ENCODE measurements at places on chromosomes 7 and 10.
A peak's percentile ranks its signal among the peaks of the same experiment; 100 is the strongest.

- DNase-seq: no peak
Measured at GRCh38 chr10:110353244-110354119, 48.8 kb upstream of the SMNDC1 start.

- DNase-seq: no peak
Measured at GRCh38 chr10:66777665-66778064, 148.2 kb upstream of the LRRTM3 start.

DNA sequence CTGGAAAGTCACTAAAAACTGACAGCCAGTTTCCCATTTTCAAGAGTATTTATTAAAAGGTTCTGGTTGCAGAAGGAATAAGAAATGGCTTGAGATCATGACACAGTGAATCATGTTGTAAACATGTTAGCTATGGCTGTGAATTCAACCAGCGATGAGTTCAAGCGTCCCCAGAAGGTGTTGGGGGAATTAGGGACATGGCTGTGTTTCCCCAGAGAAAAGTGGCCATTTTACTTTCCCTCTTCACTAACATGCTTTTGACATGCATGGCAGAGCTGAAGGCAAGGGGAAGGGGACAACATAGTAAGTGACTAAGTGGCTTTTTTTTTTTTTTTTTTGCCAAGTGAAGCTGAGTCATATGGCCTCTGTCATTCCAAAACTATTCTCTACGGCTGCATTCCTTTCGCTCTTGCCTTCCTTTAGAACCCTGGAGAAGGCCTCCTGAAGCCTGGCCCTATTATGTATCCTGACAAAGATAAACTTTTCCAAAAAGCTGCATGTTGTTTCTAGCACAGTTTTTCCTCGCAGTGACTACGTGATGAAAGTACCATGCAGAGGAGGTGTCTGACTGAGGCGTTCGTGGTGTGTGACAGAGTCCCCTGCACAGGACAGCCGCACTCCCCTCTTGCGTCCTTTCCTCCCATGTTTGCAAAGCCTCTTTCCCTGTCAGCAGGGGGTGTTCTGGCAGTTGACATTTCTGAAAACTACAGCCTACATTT is 46.9 kb downstream of the EGFR start:
- DNase-seq: no peak

DNA sequence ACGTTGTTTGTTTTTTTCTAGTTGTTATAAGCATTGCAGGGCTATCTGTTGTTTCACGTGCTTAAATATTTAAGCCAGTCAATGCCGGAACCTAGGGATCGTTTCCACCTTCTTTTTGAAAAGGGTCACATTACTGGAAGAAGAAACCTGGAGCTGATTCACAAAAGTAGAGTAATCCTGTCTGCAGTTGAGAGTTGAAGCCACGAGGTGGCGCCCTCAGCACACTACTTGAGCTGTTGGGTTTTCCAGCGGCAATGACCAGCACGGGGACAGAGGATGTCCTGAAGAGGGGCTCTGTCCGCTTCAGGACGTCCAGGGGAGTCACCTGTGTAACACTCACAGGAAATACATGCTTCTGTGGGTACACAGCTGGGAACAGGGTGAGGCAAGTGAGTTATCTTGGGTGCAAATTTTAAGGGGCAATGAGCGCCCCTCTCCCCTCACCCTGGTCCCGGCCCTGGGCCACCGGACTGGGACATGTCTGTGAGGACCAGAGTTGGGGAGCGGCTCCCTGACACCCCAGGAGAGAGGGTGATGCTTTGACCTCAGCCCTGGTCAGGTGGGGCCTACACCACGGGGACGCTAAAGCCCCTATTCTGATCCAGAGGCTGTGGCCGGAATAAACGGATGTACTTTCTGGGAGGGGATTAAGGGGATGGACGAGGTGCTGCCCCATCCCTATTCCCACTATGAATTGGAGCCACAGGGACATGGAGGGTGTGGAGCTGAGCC is 26.3 kb upstream of the WDFY4 start:
- peak; percentile 25 for DNase-seq

DNA sequence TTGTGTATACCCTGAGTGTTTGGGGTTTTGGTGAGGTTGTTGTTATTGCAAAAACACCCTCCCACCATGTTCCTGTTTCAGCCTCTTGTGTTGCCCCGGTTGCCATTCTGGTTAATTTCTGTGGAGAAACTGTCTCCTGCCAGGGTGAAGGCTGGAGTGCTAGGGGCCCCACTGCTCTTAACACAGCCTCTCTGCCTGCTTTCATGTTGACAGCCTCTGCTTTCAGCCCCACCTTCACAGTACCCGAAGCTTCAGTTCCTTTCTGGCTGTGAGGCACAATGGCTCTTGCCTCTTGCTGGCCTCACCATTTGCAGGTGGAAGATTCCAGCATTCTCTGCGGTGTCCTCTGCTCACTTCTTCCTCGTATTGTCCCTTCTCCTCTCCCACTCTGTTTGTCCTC is 19.2 kb downstream of the SLC18A2 start:
- no peak for DNase-seq

- no peak for DNase-seq
Measured at GRCh38 chr10:74511051-74511450, 315.3 kb upstream of the KAT6B start.

DNA sequence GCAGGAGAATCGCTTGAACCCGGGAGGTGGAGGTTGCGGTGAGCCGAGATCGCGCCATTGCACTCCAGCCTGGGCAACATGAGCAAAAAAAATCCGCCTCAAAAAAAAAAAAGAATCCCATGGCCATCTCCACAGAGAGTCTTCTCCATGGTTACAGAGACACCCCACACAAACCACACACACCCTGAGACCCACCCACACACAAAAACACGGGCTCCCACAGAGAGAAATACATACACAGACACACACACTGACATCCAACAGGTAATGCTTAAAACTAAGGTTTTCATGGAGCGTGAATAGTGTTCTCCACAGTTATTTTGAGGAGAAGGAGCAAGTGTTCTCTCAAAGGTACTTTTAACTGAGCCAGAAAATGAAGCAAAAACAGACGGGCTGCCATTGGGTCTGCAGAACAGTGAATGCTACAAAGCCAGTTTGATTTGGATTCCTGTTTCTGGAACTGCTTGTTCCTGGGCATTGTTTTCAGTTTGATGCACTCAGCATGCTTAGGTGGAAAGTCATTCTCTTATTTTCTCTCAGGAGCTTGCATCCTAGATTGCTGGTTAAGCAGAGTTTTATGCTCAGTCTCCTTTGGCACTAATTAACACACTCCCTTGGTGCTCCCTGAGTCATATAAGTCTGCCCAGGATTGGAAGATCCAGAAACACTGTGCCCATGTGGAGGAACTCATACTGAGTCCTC is 15.4 kb downstream of the AHCYL2 start:
- no peak for DNase-seq

DNA sequence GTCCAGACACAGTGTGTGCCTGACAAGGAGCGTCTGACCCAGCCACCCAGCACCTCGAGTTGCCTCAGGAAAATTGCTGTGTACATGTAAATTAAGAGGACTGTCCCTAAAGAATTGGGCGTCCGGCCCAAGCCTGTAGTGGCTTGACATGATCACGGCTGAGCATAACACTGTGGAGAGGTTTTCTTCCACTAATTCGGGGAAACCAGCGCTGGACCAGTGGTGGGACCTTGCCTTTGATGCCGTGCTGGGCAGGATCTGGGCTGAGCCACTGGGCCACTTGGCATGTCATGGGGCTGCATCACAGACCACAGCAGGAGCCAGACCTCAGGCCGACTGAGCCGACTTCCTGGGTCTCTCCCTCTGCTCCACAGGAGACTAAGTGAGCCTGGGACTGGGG is 282.5 kb downstream of the GLRX3 start:
- DNase-seq: no peak

GRCh38 chr10:110034596-110034995 is 26.8 kb downstream of the ADD3 start:
- no peak for DNase-seq

All from stimulated activated naive CD4-positive, alpha-beta T cell (primary cell).